GM10248 (cell line): ENCODE measurements at places on chromosomes 1 and 21.
A peak's percentile ranks its signal among the peaks of the same experiment; 100 is the strongest.

- DNase-seq: no peak
Measured at GRCh38 chr1:63794354-63794753, 20.5 kb downstream of the ROR1 start.

DNA sequence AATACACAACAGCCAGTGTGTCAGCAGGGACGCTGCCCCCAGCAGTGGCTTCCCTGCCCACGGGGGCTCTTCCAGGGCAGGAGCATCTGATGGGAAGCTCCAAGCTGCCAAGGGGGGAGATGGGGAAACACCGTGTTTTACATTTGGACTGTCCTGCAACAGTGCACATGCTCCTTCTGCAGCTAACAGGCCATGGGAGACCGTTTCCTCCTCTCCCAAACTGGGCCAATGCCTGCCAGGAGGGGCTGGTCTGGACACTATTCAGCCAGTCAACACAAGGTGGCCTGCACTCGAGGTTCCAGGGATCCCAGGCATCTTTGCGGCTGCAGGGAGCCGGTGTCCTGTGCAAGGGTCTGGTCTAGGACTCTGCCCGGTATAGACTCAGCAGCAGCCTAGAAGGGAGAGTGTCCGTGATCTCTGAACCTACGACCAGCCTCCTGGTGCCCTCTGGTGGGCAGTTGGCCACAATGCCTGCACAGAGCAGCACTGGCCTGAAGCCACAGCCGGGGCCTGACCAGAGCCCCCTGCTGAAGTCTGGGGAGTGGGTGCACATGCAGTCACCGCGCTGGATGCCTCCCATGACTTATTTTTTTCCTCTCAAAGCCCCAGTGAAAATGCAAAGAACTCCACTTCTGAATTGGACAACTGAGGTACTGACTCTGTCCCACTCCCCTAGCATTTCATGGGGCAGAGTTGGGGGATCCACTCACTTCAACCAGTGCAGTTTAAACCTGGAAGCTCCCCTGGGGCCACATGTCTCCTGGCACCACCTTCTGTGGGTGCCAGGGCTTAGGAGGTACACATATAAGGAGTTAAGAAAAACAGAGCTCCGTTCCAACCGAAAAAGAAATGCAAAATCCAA is 33.3 kb downstream of the RCC2 start:
- peak; percentile 78 for DNase-seq

DNA sequence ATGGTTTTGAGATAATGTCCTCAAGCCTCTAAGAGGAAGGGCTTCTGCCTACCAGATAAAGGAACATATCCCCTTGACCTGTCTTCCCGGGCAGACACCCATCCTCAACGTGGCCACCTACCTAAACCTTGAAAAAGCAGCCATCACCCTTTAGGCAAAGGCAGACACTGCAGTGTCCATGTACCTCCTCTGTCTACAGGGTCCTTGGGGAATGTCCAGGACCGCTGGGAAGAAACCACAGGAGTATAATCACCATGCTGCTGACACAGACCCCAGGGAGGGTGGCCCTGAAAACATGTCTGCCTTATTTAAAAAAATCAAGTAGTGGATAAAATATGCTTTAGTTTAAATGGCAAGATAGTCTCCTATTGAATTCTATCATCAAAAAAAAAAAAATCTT is 16.6 kb downstream of the BCAR3 start:
- no peak for DNase-seq

GRCh38 chr1:165842023-165842670 is 14.7 kb downstream of the UCK2 start:
- no peak for DNase-seq

DNA sequence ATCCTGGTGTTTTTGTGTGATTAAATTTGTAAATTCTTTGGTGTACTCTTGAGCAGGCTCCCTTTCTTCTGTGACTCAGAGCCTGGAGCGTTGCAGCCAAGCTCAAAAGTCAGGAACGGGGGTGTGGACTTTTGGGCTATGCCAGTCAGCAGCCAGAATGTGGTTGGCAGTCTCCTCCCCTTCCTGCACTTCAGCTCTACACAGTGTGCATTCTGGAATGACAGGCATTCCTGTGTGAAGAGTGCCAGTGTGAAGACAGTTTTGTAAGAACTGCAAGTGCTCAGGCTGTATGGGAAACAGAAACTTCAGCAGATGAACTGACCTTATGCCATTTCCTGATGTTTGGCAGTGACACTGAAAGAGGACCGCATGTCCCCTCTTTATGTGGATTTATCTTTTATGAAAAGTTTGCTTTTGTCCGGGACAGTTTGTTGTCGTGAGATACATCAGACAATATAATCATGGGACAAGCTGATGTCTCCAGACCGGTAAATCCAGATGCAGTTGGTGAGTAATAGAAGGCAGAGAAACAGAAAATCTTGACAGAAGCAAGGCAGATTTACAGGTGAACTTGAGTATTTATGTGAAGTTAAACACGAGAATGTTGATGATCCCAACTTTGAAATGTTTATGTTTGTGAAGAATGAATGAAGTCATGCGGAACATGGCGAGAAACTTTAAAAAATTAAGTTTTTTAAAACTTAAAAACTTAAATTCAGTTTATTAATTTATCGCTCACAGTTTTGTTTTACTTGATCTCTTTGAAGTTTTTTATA is 67.7 kb upstream of the RCC1 start:
- peak; percentile 17 for DNase-seq

DNA sequence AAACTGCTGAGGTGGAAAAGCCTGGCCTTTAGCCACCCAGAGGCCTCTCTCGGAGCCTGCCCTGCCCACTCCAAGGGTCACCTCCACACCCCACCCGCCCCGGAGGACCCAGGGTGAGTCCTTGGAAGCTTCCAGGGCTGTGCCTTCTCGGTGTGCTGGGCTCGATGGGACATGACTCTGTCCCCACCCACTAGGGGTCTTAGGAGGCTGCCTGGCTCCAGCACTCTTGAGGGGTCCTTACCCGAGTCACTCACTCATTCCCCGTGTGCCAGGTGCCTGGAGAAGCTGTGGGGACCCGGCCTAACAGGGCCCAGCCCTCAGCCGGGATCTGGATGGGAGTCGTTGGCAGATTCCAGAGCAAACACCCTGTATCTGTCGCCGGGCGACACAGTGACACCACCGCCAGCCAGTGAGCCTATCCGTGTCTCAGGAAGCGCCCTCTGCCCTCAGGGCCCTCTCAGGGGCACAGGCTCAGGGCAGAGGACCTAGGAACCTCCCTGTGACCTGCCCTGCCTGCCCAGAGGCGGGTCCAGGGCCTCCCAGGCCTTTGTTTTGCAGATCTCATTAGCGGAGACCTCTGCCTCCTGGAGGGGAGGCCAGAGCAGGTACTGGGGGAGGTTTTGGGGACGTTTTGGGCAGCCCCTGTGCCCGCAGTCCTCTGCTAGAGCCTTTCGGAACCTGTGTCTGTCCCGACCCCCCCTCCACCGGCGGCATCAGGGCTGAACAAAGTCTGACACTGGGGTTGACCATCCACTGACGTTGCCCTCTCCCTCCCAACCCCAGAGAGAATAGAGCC is 3.1 kb upstream of the PRKCZ start:
- no peak for DNase-seq

- no peak for DNase-seq
Measured at GRCh38 chr1:212529211-212529741, 79.3 kb upstream of the ATF3 start.
